RKO (cell line): ENCODE measurements at places on chromosomes 4 and X.

GRCh38 chrX:54230435-54231148 lies 47.5 kb upstream of the FAM120C start:
- DNase-seq: no peak

GRCh38 chrX:144790148-144790547 lies 457.2 kb upstream of the SPANXN1 start:
- no peak for DNase-seq

- DNase-seq: no peak
Measured at GRCh38 chrX:56794404-56795230, 65.6 kb downstream of the NBDY start.

- DNase-seq: peak; percentile 79
Measured at GRCh38 chr4:183261953-183262775, 57.9 kb downstream of the CLDN22 start.

- DNase-seq: no peak
Measured at GRCh38 chr4:819401-820229, 6.3 kb downstream of the CPLX1 start.

DNA sequence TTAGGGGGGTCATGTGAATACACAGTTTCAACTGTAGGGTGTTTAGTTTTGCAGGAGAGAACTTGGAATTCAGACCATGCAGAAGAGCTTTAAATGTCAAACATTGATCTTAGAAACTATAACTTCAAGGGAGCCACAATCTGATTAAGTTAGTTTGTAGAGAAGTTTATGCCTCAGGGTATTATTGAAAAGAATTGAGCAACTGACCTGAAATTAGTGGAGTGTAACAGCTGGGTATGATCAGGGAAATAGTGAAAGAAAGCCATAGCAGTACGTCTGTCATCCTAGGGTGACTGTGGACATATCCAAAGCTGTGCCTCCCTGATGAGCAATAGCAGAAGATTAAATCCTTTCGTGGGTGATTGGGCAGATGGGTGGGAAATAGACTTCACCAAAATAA lies 63.8 kb downstream of the FAM47B start:
- no peak for DNase-seq

- peak; percentile 4 for DNase-seq
Measured at GRCh38 chrX:101230636-101231035, 11.1 kb downstream of the DRP2 start.

- DNase-seq: peak; percentile 39
Measured at GRCh38 chrX:108070891-108071290, 20.5 kb downstream of the PSMD10 start.

DNA sequence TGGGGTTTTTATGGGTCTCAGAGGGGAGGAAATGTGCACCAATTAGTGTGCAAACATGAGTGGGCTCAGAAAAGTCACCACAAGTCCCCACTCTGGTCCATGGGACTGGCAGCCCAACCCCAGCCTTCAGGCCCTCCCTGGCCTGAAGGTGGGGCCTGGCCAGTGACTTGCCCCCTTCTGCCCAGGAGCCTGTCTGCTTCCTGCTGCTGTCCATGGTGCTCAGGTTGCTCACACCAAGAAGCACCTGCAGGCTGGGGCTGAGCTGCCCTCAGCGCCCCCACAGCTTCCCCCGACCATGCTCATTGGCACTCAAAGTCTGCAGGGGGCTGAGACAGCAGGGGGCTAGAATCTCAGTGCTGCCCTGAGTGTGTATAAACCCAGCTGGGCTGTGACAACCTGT lies 30.6 kb upstream of the GC start:
- peak; percentile 2 for DNase-seq

- DNase-seq: peak; percentile 22
Measured at GRCh38 chrX:117510453-117510852, 606.2 kb downstream of the KLHL13 start.

DNA sequence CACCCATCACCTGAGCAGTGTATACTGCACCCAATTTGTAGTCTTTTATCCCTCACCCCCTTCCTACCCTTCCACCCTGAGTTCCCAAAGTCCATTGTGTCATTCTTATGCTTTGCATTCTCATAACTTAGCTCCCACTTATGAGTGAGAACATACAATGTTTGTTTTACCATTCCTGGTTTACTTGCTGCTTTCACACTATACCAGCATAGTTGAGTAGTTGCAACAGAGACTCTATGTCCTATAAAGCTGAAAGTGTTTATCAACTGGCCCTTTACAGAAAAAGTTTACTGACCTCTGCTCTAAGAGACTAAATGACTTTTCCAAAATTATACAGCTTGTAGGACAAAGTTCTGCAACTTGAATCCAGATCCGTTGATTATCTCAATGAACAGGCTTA lies 61.1 kb upstream of the BLTP1 start:
- no peak for DNase-seq

- DNase-seq: no peak
Measured at GRCh38 chr4:52780206-52780605, 29.0 kb upstream of the ERVMER34-1 start.

DNA sequence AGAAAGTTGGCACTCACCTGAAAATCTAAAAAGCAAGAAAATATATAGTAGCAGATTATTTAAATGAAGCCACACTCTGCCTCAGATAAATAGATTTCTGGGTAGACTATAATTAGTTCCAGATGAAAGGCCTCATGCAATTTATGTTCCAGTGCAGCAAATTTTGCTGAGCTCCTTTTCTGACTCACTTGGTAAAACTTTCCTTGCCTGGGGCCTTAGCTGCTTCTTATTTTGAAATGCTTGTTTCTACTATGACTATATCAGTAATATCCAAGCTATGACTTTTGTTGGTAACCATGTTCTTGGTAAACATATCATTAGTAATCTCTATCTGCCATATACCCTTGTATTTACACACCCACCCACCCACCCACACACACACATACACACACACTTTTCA lies 961.8 kb downstream of the SH3BGRL start:
- DNase-seq: no peak

DNA sequence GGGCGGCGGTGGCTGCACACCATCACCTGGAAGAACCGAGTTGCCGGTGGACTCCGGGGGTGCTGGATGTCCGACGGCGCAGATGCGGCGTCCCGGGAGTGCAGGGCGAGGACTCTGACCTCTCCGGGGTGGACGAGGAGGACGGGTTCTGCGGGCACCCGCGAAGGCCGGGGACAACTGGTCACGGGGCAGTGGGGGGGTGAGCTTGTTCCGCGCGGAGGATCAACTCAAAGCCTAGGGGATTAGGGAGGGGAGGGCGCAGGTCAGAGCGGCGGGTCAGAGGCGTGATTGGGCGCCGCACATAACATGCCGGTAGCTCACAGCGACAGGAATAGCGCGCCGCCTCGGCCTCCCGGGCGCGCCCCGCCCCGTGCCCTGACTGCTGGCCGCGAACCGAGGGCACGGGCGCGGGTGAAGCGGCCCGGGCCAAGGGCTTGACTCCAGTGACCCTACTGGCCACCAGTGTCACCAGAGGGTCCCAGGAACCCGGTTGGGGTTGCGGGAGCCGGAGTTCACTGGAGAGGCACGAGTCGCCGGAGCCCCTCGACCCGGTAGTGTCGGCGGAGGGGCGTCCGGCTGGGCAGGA lies at the start of gene KLHL34:
Gene KLHL34, minus strand, starts transcription at position 179 of the 586 bp plus-strand sequence. CDS start 542 bp downstream, outside the sequence.
- no peak for DNase-seq

GRCh38 chr4:76968937-76969336 lies 19.4 kb downstream of the SEPTIN11 start:
- DNase-seq: no peak

GRCh38 chr4:20839957-20840356 lies 139.7 kb downstream of the PACRGL start:
- DNase-seq: peak; percentile 18

GRCh38 chr4:99029852-99030251 lies 34.3 kb downstream of the METAP1 start:
- no peak for DNase-seq

GRCh38 chr4:138297743-138298405 lies 55.7 kb upstream of the SLC7A11 start:
- DNase-seq: no peak

GRCh38 chrX:6382284-6382683 lies 152.6 kb downstream of the VCX3A start:
- DNase-seq: no peak

GRCh38 chr4:107740381-107740780 lies 20.3 kb upstream of the PAPSS1 start:
- no peak for DNase-seq

DNA sequence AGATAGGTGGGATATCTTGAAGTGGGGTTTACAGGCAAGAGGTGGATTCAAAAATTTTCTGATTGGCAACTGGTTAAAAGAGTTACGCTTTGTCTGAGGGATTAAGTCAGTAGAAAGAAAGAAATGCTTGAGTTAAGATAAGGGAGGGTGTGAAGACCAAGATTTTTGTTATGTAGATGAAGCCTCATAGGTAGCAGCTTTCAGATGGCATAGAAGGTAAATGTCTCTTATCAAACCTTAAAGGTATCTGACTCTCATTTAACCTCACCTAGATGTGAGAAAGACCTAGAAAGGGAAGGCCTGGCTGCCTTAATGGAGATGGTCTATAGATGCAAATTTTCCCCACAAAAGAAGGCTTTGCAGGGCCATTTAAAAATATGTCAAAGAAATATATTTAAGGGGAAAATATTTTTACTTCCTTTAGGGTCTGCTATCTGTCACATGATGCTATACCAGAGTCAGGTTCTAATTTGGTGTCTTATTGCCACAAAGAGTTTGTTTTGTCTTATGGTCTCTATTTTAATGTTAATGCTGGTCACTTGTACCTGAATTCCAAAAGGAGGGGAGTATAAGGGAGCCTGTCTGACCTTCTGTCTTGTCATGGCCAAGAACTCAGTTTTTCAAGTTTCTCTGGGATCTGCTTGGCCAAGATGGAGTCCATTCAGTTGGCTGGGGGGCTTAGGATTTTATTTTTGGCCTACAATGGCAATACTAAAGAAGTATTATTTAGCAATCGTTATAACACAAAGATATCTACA lies 699.1 kb upstream of the AMOT start:
- no peak for DNase-seq

DNA sequence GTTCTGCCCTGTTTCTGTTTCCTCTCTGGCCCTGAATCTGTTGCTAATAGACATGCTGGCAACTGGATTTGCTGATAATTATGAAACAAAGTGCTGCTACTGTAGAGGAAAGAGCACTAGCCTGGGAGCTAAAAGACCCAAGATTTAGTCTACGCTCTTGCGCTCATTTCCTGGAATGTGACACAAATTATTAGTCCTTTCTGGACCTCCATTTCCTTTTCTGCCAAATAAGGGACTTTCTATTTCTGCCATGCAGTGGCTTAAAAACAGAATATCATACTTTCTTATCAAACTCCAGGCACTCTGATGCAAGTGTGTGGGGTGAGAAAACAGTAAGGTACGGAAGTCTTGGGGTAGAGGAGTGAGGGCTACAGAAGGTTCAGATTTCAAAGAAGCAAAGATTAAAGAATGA lies 48.3 kb upstream of the GPR174 start:
- no peak for DNase-seq

- no peak for DNase-seq
Measured at GRCh38 chr4:118317691-118318090, 35.1 kb downstream of the PRSS12 start.

DNA sequence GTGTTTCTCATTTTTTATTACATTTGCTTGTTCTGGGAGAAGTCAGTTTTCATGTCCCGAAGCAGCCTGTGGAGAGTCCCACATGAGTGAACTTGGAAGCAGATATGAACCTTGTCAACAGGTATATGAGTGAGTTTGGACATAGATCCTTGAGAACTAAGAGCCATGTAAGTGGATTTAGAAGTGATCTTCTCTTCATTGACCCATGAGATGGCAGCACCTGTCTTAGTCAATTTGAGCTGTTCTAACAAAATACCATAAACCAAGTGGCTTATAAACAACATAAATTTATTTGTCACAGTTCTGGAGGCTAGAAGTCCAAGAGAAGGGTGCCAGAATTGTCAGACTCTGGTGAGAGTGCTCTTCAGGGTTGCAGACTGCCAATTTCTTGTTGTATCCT lies 1043.8 kb downstream of the ADGRL3 start:
- DNase-seq: peak; percentile 14

DNA sequence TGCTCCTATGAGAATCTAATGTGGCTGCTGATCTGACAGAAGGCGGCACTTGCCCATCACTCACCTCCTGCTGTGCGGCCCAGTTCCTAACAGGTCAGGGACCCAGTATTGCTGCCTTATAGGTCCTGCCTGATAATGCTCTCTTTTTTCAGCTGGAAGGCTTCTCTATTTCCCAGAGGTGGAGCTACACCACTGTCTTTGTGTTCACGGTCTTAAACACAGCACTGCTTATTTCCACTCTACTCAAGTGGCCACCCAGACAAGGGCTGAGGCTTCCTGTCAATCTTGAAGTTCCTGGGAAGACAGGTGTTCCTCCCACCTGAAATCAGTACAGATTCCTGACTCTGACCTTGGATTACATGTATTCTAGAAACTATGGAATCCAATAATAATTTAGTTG lies 270.6 kb downstream of the NR3C2 start:
- DNase-seq: no peak

DNA sequence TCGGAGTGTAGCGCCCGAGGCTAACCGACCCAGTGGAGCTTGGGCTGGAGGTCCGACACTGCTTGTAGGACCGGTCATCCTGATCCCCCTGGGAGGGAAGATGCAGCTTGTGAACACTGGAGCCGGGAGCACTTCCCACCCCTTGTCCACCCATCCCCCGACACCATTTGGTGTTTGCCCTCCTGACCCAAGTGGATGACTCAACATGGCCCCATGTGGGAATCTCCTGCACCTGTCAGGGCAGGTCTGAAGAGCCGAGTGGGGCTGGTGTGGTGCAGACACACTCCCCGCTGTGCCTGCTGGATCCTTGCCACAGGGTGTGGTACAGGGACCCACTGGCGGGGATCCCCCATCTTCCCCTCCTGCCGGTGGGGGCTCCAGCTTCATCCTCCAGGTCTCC lies 90.0 kb upstream of the AFAP1 start:
- no peak for DNase-seq

DNA sequence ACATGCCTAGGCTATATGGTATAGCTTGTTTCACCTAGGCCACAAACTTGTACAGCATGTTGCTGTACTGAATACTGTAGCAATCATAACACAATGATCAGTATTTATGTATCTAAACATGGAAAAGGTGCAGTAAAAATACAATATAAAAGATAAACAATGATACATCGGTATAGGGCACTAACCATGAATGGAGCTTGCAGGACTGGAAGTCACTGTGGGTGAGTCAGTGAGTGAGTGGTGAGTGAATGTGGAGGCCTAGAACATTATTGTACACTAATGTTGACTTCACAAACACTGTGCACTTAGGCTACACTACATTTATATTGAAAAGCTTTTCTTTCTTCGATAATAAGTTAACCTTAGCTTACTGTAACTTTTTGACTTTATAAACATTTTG lies 45.6 kb upstream of the ANK2 start:
- DNase-seq: peak; percentile 64

GRCh38 chr4:61473306-61473705 lies 273.2 kb downstream of the ADGRL3 start:
- DNase-seq: no peak

DNA sequence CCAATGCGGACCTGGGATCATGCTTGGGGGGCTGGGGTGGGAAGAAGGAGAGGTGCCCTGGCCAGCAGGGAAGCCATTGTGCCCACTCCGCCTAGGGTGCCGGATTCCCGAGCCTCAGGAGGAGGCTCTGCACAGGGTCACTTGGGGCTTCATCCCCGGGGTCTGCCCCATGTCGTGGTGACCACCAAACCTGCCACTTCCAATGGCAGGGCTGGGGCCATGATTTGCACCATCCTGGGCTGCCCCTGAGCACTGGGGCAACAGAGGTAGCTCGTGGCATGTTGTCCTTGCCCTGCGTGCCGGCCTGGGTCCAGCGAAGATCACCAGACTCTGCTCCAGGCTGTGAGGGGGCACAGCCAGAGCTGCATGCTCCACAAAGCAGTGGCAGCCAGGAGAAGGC lies 71.4 kb upstream of the DCAF12L2 start:
- no peak for DNase-seq

GRCh38 chr4:3673716-3674478 lies 92.3 kb upstream of the ADRA2C start:
- no peak for DNase-seq
